ENCODE measurements at places on chromosomes 12 and 14.

- DNase-seq: peak; percentile 82
These were observed 984 bp upstream of the WNK1 start for GRCh38 chr12:751192-751998.

DNA sequence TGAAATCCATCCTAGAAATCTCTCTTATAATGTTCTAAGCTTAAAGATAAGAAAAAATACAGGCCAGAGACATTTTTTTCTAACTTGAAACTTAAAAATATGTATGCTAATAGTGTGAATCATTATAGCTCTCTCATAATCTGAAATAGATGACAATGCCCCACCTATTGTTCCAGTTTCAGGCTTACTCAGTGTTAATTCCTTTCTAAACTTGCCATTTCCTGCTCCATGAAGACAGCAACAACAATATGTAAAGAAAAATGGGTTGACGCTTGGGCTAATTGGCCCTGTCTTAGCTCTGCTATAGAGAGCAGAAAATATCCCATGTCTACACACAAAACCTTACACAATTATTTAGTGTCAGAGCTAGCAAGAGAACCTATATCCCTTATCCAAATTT lies 37.1 kb downstream of the LMO3 start:
- no peak for DNase-seq

DNA sequence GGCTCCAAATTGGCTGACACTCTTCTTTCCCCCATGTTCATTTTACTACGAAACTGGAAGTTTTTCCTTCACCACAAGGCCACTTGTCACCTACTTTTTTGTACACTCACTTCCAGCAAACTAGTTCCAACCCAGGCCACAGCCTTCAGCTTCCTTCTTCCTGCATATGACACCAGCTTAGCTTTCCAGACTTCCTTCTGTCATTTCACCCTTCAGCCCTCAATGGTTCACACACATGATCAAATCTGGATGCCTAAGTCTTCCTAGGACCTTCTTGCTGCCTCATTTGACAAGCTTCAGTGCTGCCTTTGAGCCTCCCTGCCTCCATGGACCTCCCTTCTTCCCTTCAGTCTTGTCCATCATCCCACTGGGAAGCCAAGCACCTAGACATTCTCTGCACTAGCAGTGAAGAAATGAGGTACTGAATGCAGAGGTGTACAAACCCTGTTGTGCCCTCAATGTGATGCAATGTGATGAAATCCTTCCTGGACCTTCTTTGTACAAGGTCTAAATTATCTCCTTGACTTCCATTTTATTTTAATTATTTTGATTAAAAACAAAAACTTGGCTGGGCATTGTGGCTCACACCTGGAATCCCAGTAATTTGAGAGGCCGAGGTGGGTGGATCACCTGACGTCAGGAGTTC lies 4.3 kb upstream of the REC8 start:
- no peak for DNase-seq

- DNase-seq: no peak
These were observed 36.2 kb downstream of the CHGA start for GRCh38 chr14:92959189-92959531.

- no peak for DNase-seq
These were observed 152.6 kb upstream of the NOS1 start for GRCh38 chr12:117514016-117514415.

- peak; percentile 19 for DNase-seq
These were observed 63.2 kb upstream of the GALNT9 start for GRCh38 chr12:132392389-132393244.

- no peak for DNase-seq
These were observed 12.5 kb downstream of the NOC4L start for GRCh38 chr12:132156573-132157325.

- no peak for DNase-seq
These were observed 773.7 kb downstream of the BCL11B start for GRCh38 chr14:98498019-98498885.

DNA sequence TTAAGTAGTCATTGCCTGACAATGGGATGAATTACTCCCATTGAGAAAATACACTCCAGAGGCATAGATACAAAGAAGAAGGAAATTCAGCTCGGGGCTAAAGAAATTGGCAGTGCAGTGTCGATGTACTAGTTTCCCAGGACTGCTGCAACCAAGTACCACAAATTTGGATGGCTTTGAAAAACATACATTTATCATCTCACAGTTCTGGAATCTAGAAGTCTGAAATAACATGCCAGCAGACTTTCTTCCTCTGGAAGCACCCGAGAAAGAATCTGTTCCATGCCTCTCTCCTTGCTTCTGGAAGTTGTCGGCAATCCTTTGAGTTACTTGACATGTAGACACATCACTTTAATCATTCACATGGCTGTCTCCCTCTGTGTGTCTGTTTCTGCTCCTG lies 101.9 kb downstream of the TMTC3 start:
- no peak for DNase-seq

DNA sequence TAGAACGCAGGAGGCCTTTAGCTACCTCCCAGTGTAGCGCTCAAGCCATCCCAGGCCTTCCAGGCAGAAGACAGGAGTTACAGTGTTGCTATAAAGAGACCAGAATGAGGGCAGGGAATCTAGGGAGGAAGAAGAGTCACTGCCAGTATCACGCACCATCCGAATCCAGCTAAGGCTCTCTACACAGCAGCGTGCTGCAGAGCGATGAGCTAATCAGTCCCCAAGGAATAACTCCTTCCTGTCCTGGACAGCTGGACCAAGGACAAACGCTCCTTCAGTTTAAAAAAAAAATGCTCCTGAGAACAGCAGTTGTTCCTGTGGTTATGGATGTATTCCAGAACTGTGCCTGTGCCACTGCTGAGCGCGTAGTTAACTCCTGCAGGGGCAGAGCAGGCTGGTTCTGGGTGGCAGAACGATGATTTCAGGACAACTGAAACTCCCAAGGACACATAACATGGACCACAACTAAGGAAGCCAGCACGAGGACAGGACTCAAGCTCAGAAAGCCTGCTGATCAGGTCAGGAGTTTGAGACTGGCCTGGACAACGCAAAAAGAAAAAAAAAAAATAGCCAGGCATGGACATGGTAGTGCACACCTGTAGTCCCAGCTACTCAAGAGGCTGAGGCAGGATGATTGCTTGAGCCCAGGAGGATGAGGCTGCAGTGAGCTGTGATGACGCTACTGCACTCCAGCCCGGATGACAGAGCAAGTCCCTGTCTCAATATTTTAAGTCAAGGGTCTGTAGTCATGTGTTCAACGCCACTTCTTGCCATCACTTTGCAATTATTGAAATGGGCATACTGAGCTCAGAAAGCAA lies 2.6 kb downstream of the IFFO1 start:
- DNase-seq: no peak

DNA sequence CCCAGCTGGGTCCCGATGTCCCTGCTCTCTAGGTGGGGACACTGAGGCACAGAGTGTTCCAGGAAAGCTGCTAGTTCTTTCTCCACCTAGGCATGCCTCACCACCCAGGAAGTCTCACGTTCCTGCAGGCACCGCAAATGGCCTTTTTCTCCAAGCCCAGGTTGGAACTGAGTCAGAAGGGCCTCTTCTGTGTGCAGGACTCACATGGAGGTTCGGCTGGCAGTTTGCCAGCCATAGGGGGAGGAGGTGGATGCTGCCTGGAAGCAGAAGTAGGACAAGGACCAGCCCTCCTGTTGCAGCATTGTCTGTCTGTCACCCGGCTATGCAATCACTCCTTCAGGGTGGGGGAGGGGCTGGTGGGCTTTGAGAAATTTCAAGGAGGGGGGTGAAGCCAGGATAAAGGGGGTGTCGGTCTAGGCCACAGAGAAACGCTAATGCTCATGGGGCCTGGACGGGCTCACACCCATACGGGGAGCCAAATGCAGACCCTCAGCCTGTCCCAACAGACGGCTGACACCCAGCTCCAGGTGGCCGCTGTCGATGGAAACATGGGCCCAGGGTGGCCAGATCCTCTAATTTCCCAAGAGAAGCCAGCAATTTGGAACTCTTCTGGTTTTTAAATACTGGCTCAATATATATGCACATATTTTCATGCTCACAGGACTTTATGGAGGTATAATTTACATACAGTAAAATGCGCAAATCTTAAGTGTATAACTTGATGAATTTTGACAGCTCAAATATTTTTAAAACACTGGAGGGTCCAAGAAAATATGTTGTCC lies 120.5 kb downstream of the PHETA1 start:
- no peak for DNase-seq

- no peak for DNase-seq
These were observed 626.6 kb downstream of the DIO2 start for GRCh38 chr14:79584679-79585078.

GRCh38 chr12:57479043-57479375 lies 657 bp downstream of the ARHGAP9 start:
- no peak for DNase-seq

GRCh38 chr12:115558281-115558680 lies 719.2 kb downstream of the MED13L start:
- DNase-seq: no peak

DNA sequence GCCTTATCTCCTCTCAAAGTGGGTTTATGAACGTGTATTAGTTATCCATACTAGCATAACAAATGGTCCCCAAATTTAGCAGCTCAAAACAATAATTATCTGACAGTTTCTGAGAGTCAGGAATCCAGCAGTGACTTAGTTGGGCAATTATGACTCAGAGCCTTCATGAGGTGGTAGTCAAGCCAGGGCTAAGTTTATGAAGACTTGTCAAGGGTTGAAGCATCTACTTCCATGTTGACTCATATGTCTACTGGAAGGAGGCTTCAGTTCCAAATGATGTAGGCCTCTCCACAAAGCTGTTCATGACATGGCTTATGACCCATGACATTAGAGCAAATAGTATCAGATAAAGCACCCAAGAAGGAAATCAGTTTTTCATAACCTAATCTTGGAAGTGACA lies 73.2 kb downstream of the IPO8 start:
- no peak for DNase-seq

- no peak for DNase-seq
These were observed 24.4 kb upstream of the RBM19 start for GRCh38 chr12:113990250-113991223.

GRCh38 chr14:34078117-34078743 lies 127.4 kb upstream of the EGLN3 start:
- no peak for DNase-seq

- no peak for DNase-seq
These were observed 2.2 kb upstream of the KLRG1 start for GRCh38 chr12:8987163-8987562.

GRCh38 chr14:21048638-21049037 lies 6.5 kb downstream of the RNASE7 start:
- DNase-seq: no peak

DNA sequence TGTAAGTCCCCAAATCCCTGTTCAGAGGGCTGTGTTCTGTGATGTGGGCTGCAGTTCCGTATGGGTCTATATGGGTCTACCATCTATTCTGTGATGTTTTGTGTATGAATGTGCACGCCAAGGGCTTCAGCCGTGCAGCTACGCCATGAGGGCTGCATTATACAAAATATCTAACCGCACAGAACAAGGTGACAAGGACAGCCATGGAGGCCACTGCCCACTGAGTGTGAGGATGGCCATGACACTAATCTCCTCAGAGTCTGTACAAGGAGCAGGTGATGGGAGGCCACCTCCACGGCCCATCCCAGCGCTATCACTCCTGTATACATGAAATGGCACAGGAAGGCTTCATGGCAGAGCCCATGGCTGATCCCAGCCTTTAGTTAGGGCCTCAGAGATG lies 102.0 kb downstream of the DICER1 start:
- no peak for DNase-seq

DNA sequence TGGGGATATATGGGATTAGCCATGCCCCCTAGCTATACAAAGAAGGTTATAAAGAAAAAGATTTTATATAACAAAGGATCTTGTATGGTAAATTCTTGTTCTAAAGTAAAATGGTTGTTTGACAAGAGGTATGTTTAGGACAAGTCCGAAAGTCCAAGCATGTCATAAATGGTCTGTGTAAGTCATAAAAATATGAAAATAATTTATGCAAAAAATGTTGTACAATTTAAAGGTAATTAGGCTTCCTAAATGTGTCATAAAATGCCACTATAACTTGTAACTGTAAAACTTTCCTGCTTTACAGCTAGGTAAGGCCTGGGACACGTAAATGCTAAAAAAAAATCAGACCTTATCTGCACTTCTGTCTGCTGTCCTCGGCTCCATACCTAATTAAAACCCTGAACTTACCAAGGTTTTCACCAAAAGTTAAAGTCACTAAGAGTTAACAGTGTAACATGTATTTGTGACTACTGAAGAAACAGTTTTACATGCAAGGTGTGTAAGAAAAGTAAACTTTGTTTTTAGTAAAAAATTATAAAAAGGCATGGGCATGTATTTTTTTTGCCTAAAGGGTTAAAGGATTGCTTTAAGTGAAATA lies 110.0 kb upstream of the RESF1 start:
- no peak for DNase-seq

- DNase-seq: no peak
These were observed 17.4 kb downstream of the LETMD1 start for GRCh38 chr12:51065530-51065929.

DNA sequence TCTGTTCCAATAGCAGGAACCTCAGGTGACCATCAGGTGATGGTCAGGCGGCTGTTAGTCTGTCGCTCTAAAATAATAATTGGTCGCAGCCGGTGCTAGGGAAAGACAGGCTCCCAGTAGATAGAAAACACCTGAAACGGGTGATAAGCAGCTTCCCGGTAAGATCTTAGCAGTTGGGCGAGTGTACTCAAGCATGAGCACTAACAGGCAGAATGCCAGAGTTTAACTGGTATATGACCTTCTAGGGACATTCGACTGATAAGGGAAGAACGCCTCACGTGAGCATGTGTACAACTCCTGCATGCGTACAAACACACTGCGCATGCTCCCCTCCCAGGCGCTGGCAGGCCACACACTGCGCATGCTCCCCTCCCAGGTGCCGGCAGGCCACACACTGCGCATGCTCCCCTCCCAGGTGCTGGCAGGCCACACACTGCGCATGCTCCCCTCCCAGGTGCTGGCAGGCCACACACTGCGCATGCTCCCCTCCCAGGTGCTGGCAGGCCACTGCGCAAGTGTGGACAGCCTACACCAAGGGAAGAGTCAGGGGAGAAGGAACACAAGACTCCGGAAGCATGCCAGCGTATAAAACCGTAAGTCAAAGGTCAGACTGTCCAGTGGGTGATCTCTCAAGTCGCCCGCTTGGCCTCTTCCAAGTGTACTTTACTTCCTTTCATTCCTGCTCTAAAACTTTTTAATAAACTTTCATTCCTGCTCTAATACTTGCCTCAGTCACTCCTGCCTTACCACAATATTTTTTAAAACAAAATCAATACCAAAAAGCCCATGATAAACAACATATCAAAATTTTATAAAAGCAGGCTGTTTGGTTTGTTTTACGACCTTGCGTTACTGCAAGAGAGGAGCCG lies 24.5 kb downstream of the GPRC5D start:
- peak; percentile 49 for DNase-seq

GRCh38 chr14:104856157-104856868 lies 8.8 kb upstream of the CEP170B start:
- no peak for DNase-seq

- no peak for DNase-seq
These were observed 21.0 kb downstream of the CFL2 start for GRCh38 chr14:34693228-34693939.

DNA sequence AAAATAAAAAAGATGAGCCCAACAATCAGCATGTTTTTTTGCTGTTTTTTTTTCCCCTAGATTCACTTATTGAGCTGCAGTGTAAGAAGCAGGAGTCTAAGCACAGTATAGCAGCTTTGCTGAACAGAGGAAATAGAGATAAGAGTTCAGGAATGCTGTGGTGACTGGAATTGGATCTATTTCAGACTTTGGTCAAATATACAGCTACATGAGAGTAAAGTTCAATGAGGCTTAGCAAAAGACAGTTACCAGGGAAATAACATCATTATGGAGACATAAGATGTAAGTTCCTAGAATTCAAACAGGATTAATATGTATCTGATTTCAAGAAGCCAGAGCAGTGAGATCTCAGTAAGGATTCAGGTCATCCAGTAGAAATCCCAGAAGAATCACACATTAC lies 613.0 kb downstream of the RPS29 start:
- DNase-seq: no peak

All from activated CD4-positive, CD25-positive, alpha-beta regulatory T cell treated with anti-CD3 and anti-CD28 coated beads, Interleukin-2, amount 50 U/mL, for 72 hours (primary cell).